ENCODE measurements at places on chromosomes 2 and 18.

GRCh38 chr18:58178511-58178910 lies 134.5 kb downstream of the NEDD4L start:
- DNase-seq: no peak

DNA sequence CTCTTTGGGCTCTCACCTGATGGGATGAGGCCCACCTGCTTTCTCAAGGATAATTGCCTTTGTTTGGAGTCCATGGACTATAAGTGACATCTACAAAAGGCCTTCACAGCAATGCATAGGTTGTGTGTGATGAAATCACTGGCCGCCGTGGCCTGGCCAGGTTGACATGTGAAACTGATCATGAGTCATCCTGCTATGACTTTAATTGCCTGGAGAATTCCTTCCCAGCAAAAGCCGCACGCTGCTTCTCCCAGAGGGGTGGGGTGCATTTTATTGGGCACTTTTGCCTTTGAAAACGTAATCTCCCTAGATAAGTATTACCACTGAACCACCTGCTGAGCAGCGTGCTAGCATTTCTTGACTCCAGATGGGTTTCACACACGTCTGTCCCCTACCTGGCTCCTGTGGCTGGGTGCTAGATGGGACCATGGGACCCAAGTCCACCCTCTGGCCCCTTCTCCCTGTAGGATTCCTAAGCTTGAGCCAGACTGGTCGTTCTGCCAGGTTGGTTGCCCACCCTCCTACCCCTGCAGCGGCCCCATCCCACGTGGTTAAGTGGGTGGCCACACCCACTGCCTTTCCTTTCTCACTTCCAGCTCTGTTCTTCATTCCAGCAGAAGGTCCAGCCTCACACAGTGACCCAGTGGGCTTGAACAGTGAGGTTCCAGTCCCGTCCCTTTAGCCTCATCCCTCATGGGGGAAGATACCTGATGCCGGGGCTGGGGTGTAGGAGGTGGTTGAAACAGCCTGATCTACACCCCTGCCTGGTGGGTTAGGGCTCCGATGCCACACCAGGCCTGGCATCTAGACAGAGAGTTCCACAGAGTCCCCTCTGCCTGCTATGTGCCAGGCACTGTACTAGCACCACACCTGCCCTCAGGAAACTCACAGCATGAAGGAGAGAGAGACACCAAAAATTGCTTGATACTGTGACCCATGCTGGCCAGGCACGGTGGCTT lies 89.6 kb downstream of the GBX2 start:
- DNase-seq: no peak

DNA sequence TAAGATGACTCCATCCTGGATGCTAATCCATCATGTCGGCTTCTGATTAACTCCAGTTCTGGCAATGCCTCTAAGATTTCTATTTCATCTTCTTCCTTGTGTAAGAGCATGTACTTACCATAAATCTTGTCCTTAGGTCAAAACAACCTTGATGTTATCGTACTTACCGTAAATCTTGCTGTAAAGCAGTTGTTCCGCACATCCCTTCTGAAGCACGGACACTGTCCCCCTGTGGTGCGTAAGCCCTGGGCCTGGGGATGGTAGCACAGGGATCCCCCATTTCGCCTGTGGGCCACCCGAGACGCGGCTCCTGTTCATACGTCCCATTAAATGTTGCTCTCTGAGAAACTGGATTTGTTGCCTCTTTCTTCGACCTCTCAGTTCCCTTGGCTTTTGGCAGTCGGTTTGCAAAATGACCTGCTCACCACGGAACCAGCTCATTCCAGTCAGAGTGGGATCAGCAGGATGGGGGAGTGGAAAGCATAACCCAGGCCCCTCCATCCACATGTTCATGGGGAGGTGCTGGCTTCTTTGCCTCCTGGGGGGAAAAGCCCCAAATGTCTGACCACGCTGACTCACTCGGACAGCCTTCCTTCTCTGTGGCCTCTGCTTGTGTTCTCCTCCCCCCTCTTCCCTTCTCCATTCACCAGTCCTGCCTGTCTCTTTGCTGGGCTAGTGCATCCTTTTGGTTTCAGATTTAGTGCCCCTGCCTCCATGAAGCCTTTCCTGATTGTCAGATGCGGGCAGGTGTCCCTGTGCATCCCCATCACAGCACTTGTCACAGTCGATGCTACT lies 49.9 kb downstream of the RAB31 start:
- no peak for DNase-seq

- DNase-seq: peak; percentile 90
Observed at GRCh38 chr2:51093016-51093415, 61.1 kb upstream of the NRXN1 start.

DNA sequence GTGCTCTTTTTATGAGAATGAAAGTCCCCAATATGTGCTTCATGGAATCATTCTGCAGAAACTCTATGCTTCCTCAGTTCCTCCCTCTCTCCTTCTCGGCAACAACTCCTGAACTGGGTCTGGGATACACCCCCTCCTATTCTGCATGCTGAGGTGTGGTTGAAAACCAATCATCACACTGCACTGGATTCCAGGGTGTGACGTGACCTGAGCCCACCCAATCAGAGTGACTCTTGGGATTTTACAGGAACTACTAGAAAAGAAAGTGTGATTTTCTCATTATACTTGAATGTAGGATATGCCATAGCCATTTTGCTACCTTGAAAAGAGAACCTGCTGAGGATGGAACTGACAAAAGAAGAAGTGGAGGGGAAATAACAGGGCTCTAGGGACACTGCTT lies 36.3 kb downstream of the ACVR1 start:
- no peak for DNase-seq

DNA sequence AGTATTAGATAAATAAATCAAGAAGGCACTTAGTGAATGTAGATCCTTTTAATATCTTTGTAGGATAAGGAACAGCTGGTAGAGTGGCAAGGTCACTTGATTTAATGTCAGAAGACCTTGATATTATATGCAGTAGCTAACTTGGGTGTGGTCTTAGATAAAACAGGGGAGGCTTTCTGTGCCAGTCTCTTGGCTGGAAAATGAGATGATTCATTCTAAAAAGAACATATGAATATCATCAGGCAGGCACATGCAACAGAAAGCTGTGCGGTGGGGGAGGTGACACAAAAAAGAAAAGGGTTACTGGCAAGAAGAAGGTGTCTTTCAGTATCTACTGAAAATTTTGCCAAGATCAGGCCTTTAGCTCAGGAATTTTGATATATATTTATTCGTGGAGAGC lies 931.7 kb upstream of the CELF4 start:
- no peak for DNase-seq

GRCh38 chr18:75363446-75364225 lies 63.9 kb downstream of the SMIM21 start:
- no peak for DNase-seq

DNA sequence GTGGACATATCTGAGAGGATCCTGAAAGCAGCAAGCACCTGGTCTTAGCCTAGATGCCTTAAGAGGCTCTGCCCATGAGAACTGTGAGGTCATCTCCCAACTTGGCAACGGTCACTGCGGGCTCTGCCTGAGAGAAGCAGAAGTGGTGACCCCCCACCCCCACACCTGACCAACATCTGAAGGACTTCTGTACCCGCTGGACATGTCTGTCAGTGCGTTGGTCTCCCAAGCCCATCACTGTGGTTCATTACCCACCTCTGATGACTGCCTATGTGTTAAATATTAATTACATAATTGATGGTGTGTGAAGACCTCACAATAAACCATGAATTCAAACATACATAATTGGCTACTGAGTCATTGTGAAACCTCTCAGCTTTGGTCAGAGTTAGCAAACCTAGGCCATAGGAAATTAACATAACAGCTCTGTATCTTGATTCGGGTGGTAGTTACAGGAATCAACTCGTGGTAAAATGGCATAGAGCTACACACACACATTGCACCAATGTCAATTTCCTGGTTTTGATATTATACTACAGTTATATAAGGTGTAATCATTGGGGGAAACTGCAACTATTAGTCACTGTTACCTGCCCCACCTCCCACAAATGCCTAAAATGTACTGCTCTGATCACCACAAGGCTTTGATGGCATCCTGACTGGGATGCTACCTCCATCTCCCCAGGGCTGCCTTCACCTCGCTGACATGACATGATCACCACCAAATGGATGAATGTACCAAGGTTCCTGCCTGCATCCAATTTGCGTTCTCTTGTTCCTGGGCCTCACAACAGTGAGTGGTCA lies 4.3 kb upstream of the GALNT1 start:
- DNase-seq: no peak

DNA sequence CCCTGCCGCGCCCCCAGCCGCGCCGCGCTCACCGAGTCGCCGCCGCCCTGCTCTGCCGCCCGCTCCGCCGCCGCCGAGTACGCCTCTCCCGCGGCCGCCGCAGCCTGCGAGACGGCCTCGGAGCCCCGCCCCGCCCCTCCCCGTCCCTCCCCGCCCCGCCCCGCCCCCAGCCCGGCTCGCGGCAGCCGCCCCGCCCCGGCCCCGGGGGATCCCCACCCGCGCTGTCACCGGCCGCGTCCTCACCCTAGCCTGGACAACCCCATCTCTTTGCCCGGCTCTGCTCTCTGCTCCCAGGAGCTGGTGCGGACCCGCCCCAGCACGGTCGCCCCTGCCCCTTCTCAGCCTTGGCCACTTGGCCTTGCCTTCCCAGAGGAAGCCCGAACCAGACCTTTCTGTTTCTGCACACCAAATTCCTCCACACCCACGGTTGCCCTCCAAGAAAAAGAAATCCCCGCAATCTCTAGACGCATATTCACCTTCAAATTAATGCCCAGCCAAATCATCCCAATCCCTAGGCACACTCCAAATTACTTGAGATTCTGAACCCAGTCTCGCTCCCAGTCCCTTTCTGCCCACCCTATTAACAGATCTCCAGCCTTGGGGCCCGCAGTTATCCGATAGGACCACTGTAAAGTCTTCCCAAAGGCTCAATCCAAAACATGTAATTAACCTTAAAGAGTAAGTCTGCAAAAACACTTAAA lies at the start of gene CYRIA:
Gene CYRIA (minus strand): TSS at position 87 of the 701 bp plus-strand sequence. CDS start 77,715 bp downstream, outside the sequence.
- DNase-seq: peak; percentile 5

DNA sequence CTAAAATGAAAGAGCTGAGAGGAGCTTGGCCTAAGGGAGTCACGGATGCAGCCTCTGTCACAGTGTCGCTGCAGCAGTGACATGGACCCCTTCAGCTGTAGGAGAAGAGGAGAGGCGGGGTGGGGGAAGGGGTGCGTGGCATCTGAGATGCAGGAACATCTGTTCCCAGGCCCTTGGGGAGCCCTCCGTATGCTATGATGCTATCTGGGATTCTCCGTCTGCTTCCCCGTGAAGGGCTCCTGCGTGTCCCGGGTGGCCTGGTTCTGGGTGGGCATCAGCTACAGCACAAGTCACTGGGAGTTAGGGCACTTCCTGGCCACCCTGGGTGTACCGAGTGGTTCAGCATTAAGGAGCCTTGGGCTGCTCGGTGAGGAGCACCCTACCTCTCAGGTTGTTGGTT lies 35.6 kb upstream of the B3GNT7 start:
- DNase-seq: no peak

- no peak for DNase-seq
Observed at GRCh38 chr2:157874348-157874747, 1.8 kb downstream of the ACVR1 start.

DNA sequence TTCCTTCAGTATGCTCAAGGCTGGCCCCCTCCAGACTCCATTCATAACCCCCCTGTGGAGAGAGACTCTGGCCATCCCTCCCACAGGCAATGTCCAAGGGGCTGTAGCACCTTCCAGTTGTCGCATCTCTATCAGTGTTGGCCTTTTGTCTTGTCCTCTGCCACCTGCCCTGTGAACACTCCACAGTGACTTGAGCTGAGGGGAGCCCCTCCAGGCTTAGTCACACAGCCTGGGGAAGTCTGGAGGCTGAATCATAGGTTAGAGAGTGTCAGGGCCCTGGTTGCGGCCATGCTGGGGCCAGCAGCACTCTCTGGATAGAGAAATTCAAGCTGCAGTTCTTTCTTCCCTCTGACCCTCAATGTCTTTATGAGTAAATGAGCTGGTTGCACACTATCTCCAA lies 64.7 kb downstream of the GYPC start:
- DNase-seq: no peak

DNA sequence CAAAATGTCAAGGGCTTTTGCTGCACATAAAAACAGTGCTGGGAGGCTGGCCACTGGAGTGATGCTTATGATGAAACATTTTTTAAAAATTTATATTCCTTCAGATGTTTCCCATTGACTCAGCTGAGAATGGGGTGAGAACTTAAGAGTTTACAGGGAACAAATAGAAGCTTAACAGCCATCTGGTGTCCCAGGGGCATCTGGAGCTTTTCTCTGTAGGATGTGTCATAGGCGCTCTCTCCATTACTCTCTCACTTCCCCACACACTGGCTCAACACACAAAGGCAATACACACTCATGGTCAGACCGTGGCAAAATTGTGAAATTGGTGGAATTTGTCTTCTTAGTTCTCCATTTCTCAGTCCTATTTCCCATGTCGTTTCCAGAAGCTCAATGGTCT lies 783.1 kb upstream of the LRRTM1 start:
- DNase-seq: no peak

DNA sequence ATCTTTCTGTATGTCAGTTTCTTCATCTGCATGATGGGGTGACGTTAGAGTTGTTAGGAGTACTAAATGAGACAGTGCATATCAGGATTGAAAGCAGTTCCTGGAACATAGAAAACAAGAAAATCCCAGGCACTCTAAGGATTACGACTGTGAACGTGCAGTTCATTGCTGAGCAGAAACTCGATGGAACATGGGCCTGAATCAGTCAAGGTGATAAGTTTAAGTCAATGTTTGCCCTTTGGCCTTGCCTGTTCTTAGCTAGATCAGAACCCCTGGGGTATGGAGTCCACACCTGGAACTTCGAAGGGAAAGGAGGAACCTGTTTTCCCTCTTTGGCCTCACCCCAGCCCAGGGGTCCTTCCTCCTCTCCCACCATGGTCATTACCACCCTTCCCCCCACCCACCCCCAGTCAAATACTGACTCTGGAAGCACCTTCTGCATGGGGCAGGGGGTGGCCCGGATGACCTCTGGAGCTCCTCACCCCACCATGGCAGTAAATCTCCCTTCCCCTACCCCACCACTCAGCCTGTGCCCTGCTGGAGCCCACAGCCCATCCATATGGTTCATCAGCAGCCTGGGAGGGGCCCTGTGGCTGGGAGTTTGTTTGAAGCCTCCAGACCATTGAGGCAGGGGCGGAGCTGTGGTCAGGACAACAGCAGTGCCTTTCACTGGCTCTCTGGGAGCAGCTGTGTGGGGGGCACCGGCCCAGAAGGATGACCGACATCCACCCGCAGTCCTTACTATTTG lies 164.1 kb downstream of the SMAD7 start:
- no peak for DNase-seq

GRCh38 chr18:24128700-24129099 lies 10.2 kb upstream of the CABYR start:
- no peak for DNase-seq

- DNase-seq: no peak
Observed at GRCh38 chr18:35010156-35010555, 31.1 kb upstream of the MAPRE2 start.

GRCh38 chr2:211259831-211260476 lies 703.6 kb downstream of the CPS1 start:
- DNase-seq: no peak

DNA sequence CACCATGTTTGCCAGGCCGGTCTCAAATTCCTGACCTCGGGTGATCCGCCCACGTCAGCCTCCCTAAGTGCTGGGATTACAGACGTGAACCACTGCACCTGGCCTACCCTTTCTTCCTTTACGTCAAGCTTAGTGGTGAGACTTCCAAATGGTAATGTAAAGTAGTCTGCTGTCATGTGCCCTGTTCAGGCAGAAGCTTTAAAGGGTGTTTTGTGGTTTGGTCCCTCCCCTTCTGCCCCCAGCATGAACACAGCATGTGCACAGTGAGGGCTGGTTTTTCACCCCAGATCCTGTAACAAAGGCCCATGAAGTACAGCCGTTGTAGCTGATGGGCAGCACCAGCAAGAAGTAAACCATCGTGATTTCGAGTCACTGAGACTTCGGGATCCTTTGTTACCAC lies 2.7 kb upstream of the DTYMK start:
- DNase-seq: no peak

GRCh38 chr2:159879051-159879604 lies 81.1 kb upstream of the CD302 start:
- DNase-seq: no peak

Data from cerebellar cortex (tissue), 1 donor.